ENCODE measurements at places on chromosomes 1 and 21.

DNA sequence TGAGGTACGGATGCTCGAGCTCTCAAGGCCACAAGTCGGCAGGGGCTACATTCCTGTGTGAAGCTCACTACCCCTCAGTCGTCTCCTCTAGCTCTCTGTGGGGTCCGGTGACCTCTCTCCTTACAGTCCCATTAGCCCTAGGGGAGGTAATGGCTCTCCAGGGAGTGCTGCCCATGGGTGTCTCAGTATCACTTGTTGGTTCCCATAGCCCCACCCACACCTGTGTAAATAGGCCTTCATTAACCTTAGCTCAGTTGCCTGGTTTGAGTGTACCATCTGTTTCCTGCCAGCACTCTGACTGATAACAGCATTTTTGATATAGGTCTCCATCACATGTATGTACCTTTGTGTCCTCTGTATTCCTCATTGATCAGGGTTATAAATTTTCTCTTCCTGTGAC, 133.2 kb upstream of the KCNJ15 start:
- no peaks in the 10 kb centered on the region for H3K4me1 ChIP-seq
- no peaks in the 10 kb centered on the region for H3K36me3 ChIP-seq
- no peak overlapping the region for H3K4me3 ChIP-seq
- H3K27me3 ChIP-seq, result peaks cover 13% of the 10 kb centered on the region
- H3K27ac ChIP-seq, result no peak overlapping the region

GRCh38 chr1:17370618-17371017, 1.4 kb upstream of the PADI6 start:
- no peak for DNase-seq
- no peaks in the 10 kb centered on the region for H3K4me1 ChIP-seq
- H3K27me3 ChIP-seq, result peaks cover 2% of the 10 kb centered on the region
- no peak overlapping the region for H3K4me3 ChIP-seq

DNA sequence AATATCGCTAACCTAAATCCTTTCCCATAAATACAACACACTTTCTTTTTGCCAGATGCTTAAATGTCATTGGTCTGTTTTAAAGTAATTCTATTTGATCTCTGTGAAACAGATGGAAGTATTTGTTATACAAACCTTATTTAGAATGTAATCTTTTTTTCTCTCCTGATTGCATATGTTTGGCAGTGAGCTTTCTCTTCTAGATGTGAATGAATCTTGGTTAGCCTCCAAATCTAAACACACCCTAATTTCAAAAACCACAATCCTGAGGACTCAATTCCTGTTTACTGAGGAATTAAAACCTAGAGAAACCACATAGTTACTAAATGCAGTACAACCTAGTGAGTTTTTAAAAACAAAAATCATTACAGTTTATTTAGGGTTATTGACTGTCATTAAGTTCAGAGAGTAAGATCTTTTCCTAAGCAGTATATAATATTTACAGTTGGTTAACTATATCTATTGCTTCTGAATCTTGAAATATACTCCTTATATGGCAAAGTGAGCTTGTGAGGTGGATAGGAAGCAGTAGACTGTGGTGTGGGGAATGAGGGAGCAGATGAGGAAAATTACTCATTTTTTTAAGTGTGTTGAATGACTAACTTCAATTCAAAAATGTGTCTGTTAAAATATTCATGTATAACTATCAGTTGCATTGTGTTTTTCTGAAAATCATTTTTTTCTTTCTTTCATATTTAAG, 218.7 kb downstream of the FMN2 start:
- no peaks in the 10 kb centered on the region for H3K36me3 ChIP-seq
- no peak overlapping the region for H3K27ac ChIP-seq
- peaks cover 8% of the 10 kb centered on the region for H3K27me3 ChIP-seq
- no peak overlapping the region for H3K4me3 ChIP-seq
- DNase-seq, result no peak
- H3K4me1 ChIP-seq, result no peaks in the 10 kb centered on the region

GRCh38 chr21:31180256-31181081, 142.2 kb upstream of the KRTAP19-8 start:
- no peak for DNase-seq
- H3K4me1 ChIP-seq, result peaks cover 67% of the 10 kb centered on the region
- H3K27ac ChIP-seq, result peak overlapping the region; percentile 98

DNA sequence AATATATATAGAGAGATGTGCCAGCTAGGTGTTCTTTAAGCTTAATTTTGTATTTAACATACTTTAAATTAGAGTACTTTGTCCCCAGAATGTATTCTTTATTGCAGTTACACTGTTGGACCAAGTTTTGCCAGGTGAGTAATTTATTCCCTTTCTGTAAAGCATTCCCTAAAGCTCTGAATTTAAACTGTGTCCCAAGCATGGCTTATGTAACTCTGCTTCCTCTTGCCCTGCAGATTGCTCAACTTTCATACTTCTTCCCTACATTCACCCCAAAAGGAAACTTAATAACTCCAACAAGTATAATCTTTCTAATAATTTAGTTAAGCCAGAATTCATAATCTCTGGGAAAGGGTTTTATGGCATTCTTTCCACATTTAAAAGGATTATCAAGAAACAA, 5.6 kb downstream of the LYPLAL1 start:
- no peak for DNase-seq
- H3K4me3 ChIP-seq, result no peak overlapping the region
- no peaks in the 10 kb centered on the region for H3K27me3 ChIP-seq
- H3K27ac ChIP-seq, result no peak overlapping the region
- H3K36me3 ChIP-seq, result peaks cover 51% of the 10 kb centered on the region
- peaks cover 45% of the 10 kb centered on the region for H3K4me1 ChIP-seq

GRCh38 chr1:48532976-48533375, 61.0 kb upstream of the SPATA6 start:
- H3K27me3 ChIP-seq, result peaks cover 26% of the 10 kb centered on the region
- no peaks in the 10 kb centered on the region for H3K4me1 ChIP-seq
- H3K27ac ChIP-seq, result no peak overlapping the region
- no peak for DNase-seq
- H3K36me3 ChIP-seq, result no peaks in the 10 kb centered on the region

DNA sequence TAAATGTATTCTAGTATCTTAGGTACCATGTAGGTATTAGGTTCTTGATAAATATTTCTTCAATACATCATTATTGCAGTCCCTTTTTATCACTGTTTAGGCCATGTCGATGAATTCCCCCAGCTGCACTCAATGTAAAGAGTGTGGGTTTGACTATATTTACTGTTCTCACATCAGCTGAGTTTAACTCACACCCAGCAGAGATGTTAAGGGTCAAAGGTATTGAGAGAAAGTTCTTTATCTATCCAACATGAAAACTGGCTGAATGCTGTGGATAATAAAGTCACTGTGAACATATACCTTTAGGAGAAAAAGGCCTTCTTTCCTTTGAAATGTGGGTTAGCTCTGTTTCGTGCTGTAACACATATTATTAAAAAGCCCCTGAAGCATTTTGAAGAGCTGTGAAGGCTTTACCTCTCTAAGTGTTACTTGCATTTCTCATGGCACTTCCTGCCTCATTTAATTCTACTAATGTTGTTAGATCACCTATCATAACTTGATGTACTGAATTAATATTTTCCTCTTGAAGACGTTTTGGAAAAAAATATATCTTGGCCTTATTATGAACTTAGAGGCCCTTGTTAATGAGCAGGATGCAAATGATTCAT, 19.1 kb upstream of the LYST start:
- H3K27ac ChIP-seq, result peak overlapping the region; percentile 91
- H3K4me3 ChIP-seq, result peak overlapping the region; percentile 18
- H3K36me3 ChIP-seq, result peaks cover 6% of the 10 kb centered on the region
- H3K27me3 ChIP-seq, result no peaks in the 10 kb centered on the region
- H3K4me1 ChIP-seq, result peaks cover 48% of the 10 kb centered on the region

- H3K27me3 ChIP-seq, result peaks cover 3% of the 10 kb centered on the region
- peaks cover 12% of the 10 kb centered on the region for H3K36me3 ChIP-seq
- peak; percentile 68 for DNase-seq
- H3K4me1 ChIP-seq, result peaks cover 18% of the 10 kb centered on the region
- peak within 1 kb of the TSS; percentile 83 for H3K4me3 ChIP-seq
Measured at GRCh38 chr1:19799230-19800075, at the start of gene TMCO4. Gene TMCO4, minus strand, starts transcription at chr1:19799916. Its CDS starts 19,158 bp downstream, at chr1:19780758.

GRCh38 chr1:36554323-36554628, 71.6 kb upstream of the CSF3R start:
- H3K36me3 ChIP-seq, result no peaks in the 10 kb centered on the region
- no peak overlapping the region for H3K4me3 ChIP-seq
- no peak overlapping the region for H3K27ac ChIP-seq

- peak; percentile 14 for DNase-seq
- peaks cover 24% of the 10 kb centered on the region for H3K27me3 ChIP-seq
- peaks cover 8% of the 10 kb centered on the region for H3K4me1 ChIP-seq
- peak within 1 kb of the TSS; percentile 85 for H3K4me3 ChIP-seq
Measured at GRCh38 chr1:23483321-23484252, at the start of gene ASAP3. Gene ASAP3, minus strand, starts transcription at chr1:23484179. Its CDS starts 46 bp downstream, at chr1:23484133.
